ENCODE measurements at places on chromosomes 2 and 18.

DNA sequence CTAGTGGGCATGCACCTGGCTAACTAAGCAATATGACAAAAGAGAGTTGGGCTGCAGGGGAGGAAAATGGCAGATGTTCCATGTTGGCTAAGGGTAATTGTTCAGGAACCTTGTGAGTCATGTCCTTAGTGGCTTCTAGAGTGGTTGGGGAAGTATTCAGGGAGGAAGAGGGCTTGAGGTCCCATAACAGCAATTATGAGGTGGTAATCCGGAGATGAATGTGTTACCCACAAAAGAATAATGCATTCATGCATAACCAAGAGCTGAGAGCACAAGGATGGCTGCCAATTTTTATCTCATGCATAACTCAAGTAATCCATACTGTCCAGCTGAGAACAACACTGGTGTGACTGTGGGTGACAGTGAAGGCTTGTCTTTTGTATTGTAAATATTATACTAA lies 42.9 kb downstream of the TMEFF2 start:
- no peak for DNase-seq
- H3K27me3 ChIP-seq, result no peaks in the 10 kb centered on the region
- no peak overlapping the region for H3K27ac ChIP-seq

DNA sequence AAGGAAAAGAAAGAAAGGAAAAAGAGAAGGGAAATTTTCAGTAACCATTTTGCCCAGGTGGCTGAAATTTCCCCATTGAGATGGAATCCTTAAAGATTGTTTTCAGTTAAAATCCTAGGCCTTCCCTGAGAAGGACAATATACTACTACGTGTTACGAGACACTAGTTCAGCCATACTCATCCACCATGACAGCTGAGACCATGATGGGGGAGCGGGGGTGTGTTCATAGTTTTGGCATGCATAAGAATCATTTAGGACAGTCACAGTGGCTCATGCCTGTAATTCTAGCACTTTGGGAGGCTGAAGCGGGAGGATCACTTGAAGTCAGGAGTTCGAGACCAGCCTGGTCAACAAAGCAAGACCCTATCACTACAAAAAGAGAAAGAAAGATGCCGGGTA lies 28.0 kb downstream of the PLA2R1 start:
- DNase-seq, result no peak
- peaks cover 1% of the 10 kb centered on the region for H3K4me1 ChIP-seq
- no peak overlapping the region for H3K4me3 ChIP-seq

DNA sequence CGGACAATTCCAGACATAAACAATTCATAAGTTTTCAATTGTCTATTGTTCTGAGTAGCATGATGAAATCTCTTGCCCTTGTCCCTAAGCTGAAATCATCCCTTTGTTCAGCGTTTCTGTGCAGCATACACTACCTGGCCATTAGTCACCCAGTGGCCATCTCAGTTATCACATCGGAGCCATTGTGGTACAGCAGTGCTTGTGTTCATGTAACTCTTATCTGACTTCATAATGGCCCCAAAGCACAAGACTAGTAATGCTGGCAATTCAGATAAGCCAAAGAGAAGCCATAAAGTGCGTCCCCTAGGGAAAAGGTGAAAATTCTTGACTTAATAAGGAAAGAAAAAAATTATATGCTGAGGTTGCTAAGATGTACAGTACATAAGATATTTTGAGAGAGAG lies 127.2 kb downstream of the FHOD3 start:
- H3K36me3 ChIP-seq, result no peaks in the 10 kb centered on the region
- H3K27ac ChIP-seq, result no peak overlapping the region
- H3K4me3 ChIP-seq, result no peak overlapping the region
- H3K27me3 ChIP-seq, result no peaks in the 10 kb centered on the region
- H3K4me1 ChIP-seq, result peaks cover 5% of the 10 kb centered on the region
- DNase-seq, result no peak

- peaks cover 15% of the 10 kb centered on the region for H3K36me3 ChIP-seq
- no peak for DNase-seq
- H3K4me3 ChIP-seq, result no peak overlapping the region
- no peaks in the 10 kb centered on the region for H3K27me3 ChIP-seq
- H3K27ac ChIP-seq, result no peak overlapping the region
Measured at GRCh38 chr18:34818064-34818463, 108.0 kb downstream of the DTNA start.

DNA sequence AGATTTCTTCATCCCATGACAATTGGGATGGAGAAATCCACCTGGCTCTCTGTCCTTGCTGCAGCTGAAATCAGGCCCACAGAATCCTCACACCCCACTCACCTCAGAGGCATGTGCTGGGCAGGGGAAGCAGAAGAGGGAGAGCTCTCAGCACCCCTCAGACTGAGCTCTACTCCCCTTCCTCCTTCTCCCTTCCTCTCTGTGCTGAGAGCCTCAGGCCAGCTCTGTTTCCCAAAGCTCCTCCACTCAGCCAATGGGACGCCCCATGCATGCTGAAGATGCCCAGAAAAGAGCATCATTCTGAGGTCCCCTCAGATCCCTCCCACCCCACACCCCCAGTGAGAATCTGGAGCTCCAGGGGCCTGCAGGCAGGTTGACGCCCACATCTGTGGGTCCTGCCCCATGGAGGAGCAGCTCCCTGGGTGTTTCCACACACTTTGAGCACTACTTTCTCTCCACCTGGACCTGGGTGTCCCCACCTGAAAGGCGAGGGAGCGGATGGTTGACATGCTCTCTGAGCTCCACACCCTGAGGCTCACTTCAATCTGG lies 637.7 kb upstream of the ID2 start:
- H3K36me3 ChIP-seq, result no peaks in the 10 kb centered on the region
- H3K27me3 ChIP-seq, result no peaks in the 10 kb centered on the region
- no peak overlapping the region for H3K27ac ChIP-seq
- no peak overlapping the region for H3K4me3 ChIP-seq
- DNase-seq, result peak; percentile 64

DNA sequence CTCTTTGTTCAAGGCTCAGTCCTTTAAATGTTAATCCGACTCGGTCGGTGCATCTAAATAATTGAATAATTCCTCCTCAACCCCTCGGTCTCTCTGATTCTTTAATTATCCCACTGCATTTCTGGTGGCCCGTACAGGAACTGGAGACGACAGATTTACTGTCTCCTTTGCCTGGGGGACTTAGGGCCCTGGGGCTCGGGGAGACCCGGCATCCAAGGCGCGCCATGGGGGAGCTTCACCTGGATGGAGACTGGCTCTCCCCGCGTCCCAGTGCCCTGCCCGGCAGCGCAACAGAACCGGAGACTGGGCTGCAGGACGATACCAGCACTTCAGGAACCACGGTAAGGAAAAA lies 47.7 kb upstream of the SELENOI start:
- H3K27ac ChIP-seq, result peak overlapping the region; percentile 81
- H3K36me3 ChIP-seq, result no peaks in the 10 kb centered on the region
- no peak for DNase-seq
- no peaks in the 10 kb centered on the region for H3K27me3 ChIP-seq
- peak overlapping the region; percentile 60 for H3K4me3 ChIP-seq

GRCh38 chr2:200735061-200735460 lies 76.6 kb upstream of the BZW1 start:
- no peaks in the 10 kb centered on the region for H3K4me1 ChIP-seq
- no peaks in the 10 kb centered on the region for H3K36me3 ChIP-seq
- no peak for DNase-seq
- H3K27me3 ChIP-seq, result no peaks in the 10 kb centered on the region
- no peak overlapping the region for H3K27ac ChIP-seq
- no peak overlapping the region for H3K4me3 ChIP-seq

DNA sequence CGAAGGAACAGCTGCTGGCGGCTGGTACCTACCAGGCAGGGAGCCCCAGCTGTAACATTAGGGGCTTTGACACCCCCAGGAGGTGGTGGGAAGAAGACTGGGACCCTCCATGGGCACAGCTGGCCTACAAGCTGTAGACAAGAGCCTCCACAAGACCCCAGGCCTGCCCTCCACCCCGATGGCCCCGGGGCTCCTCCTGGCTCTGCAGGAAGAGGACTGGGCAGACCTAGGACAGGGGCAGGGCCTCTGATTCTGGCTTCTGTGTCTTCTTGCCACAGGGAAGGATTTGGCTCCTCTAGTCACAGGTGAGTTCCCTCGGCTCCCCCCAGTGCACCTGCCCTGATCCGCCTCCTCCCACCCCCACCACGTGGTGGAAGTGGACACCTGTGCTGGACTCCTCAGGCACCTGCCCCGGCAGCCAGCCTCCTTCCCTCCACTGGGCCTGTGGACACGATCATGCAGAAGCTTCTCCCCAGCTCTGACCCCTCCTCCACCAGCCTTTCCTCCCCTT lies 53.4 kb upstream of the ODC1 start:
- no peaks in the 10 kb centered on the region for H3K27me3 ChIP-seq
- H3K36me3 ChIP-seq, result no peaks in the 10 kb centered on the region
- no peak overlapping the region for H3K4me3 ChIP-seq

- no peak overlapping the region for H3K27ac ChIP-seq
- H3K4me1 ChIP-seq, result peaks cover 17% of the 10 kb centered on the region
- H3K36me3 ChIP-seq, result peaks cover 11% of the 10 kb centered on the region
- no peak for DNase-seq
- H3K27me3 ChIP-seq, result no peaks in the 10 kb centered on the region
- no peak overlapping the region for H3K4me3 ChIP-seq
Measured at GRCh38 chr2:173230181-173230580, 124.5 kb upstream of the CDCA7 start.

- H3K27ac ChIP-seq, result no peak overlapping the region
- H3K36me3 ChIP-seq, result no peaks in the 10 kb centered on the region
- no peaks in the 10 kb centered on the region for H3K27me3 ChIP-seq
- peaks cover 66% of the 10 kb centered on the region for H3K4me1 ChIP-seq
Measured at GRCh38 chr18:3264362-3264761, 2.4 kb downstream of the MYL12B start.

- H3K36me3 ChIP-seq, result no peaks in the 10 kb centered on the region
- DNase-seq, result no peak
- H3K27me3 ChIP-seq, result no peaks in the 10 kb centered on the region
- no peaks in the 10 kb centered on the region for H3K4me1 ChIP-seq
Measured at GRCh38 chr2:186032102-186032738, 293.6 kb downstream of the FSIP2 start.

DNA sequence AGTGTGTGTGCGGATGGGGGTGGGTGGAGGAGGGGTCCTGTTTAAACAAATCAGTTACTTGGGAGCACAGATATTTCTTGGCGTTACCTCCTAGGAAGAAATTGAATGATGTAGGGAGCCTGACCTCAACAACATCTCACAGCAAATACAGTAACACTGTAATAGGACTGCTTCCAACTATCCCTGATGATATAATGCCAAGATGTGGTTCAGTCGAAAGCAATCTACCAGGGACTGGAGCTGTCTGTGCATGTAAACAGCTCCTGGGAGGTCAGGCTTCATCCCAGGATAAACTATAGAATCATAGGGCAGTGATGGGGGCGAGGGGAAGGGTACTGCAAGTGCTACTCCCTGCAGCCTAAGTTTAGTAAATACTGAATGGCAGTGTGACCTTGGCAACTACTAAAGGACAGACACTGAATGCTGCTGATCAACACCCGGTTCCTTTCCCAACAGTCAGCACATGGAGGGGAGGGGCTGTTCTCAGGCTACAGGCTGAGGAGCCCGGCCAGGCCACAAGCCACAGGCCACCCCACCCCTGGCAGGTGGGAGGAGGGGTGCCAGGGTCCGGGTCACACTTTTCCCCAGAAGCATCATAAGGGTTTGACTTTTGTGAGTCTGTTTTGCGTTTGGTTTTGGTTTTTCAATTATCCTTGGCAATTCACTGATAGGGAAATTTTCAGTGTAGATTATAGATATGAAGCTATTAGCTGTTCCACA lies 85.3 kb upstream of the ZNF397 start:
- H3K4me3 ChIP-seq, result no peak overlapping the region
- no peaks in the 10 kb centered on the region for H3K27me3 ChIP-seq
- DNase-seq, result peak; percentile 75
- H3K36me3 ChIP-seq, result no peaks in the 10 kb centered on the region
- H3K27ac ChIP-seq, result no peak overlapping the region
- H3K4me1 ChIP-seq, result peaks cover 9% of the 10 kb centered on the region

DNA sequence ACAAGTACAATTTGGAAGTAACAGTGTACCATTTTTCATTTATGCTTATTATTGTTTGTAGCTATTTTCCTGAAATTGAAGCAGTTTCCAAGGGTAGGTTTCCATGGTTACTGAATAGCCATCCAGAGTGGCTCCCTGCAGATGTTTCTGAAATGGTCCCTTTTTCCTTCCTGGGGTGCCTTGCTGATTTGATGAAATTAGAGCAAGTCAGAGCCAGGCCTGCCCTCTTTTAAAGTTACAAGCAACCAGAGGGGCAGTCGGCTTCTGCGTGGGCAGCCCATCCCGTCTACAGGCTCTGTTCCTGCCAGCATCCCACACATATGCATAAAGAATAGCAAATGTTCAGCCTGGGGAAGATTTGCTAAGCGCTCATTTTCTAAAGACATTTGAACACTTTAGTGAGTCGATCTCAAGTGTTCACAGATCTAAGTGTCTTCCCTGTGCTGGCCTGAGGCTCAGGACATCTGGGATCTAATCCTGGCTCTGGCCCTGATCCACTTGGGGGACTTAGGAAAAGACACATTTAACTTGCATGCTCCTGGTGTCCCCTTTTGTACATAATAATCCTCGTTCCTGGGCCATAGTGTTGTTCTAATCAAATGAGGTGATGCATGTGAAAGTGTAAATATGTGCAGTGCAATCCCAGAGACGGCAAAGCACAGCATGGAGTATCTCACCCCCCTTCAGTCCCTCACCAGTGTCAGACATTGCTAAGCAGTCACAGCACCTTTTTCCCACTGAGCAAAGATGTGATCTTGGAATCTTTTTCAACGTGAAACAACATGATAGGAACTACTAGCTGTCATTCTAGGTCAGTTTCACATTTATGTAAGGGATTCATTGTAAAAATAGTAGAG lies 92.2 kb downstream of the STPG4 start:
- no peak overlapping the region for H3K4me3 ChIP-seq
- no peaks in the 10 kb centered on the region for H3K36me3 ChIP-seq
- DNase-seq, result no peak
- H3K27me3 ChIP-seq, result no peaks in the 10 kb centered on the region
- H3K27ac ChIP-seq, result peak overlapping the region; percentile 90

- H3K4me3 ChIP-seq, result no peak overlapping the region
- no peaks in the 10 kb centered on the region for H3K36me3 ChIP-seq
- no peak overlapping the region for H3K27ac ChIP-seq
- no peaks in the 10 kb centered on the region for H3K27me3 ChIP-seq
Measured at GRCh38 chr2:47221039-47221438, 65.9 kb upstream of the STPG4 start.

DNA sequence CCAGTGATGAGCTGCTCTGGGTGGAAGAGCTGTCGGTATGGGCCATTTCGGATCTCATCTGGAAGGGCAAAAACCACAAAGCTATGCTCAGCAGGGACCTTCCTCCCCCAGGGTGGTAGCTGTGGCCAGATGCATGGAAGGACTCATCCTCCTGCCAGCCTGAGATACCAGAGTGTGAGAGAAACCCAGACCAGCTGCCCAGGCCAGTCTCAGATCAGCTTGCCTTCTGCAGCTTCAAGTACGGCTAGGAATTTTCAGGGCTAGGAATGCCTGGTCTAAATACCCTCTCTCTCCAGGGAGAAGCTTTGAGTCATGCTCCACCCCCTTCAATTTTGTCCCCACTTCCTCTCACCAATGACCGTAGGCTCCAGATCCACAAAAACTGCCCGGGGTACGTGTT lies 1.4 kb upstream of the TUBA4B start:
- no peak overlapping the region for H3K4me3 ChIP-seq
- peak overlapping the region; percentile 86 for H3K27ac ChIP-seq
- no peak for DNase-seq
- no peaks in the 10 kb centered on the region for H3K27me3 ChIP-seq
- H3K4me1 ChIP-seq, result peaks cover 78% of the 10 kb centered on the region

GRCh38 chr18:37270038-37270665 lies 295.4 kb downstream of the CELF4 start:
- no peak overlapping the region for H3K4me3 ChIP-seq
- no peak for DNase-seq
- H3K27me3 ChIP-seq, result peaks cover 59% of the 10 kb centered on the region
- H3K4me1 ChIP-seq, result no peaks in the 10 kb centered on the region
- H3K36me3 ChIP-seq, result no peaks in the 10 kb centered on the region
- H3K27ac ChIP-seq, result no peak overlapping the region

GRCh38 chr2:8422450-8422800 lies 259.4 kb upstream of the ID2 start:
- H3K27me3 ChIP-seq, result no peaks in the 10 kb centered on the region
- H3K27ac ChIP-seq, result no peak overlapping the region
- no peak overlapping the region for H3K4me3 ChIP-seq
- H3K36me3 ChIP-seq, result no peaks in the 10 kb centered on the region

Data from esophagus muscularis mucosa (tissue), 4 donors.